H1 (cell line): ENCODE measurements at places on chromosomes 4 and X.
A peak's percentile ranks its signal among the peaks of the same experiment; 100 is the strongest.

DNA sequence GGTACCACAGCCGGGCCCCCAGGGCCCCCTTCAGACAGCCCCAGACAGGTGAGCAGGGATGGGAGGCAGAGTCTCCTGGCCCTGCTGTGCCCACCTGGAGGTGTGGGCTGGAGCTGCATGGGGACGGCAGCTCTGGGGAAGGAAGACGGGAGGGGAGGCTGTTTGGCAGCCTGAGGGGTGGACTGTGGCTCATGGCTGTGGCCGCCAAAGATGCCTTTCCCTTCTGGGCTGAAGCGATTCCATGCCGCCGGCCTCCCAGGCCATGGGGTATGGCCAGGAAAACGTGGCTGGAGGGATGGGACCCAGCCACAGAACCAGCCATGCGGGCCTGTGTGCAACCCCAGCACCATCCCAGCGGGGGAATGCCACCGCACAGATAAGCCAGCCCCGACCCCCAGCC lies 65.7 kb downstream of the FAM53A start:
- H3K27me3 ChIP-seq: no peaks in the 10 kb centered on the region
- H3K4me3 ChIP-seq: no peak overlapping the region
- no peak for DNase-seq
- no peaks in the 10 kb centered on the region for H3K4me1 ChIP-seq

- no peak for DNase-seq
- H3K36me3 ChIP-seq: no peaks in the 10 kb centered on the region
- H3K4me3 ChIP-seq: no peak overlapping the region
- H3K27me3 ChIP-seq: no peaks in the 10 kb centered on the region
These were observed 22.5 kb downstream of the CHIC2 start for GRCh38 chr4:54041933-54042332.

DNA sequence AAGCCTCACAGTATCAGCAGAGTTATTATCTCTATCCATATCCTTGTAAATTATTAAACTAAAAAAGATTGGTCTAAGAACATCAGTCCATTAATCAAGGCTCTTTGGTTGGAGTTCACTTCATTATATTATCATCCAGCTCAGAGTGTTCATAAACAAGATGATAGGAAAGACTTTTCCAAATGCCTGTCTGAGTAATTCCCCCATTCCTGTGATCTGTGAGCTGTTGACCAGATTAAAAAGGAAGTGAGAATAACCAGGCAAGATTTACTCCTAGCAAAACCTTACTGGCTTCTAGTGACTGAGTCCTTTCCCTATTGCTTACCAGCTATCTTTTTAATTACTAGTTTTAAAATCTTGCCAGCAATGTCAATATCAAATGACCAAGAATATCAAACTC lies 14.9 kb downstream of the PKD2 start:
- H3K27ac ChIP-seq: no peak overlapping the region
- H3K36me3 ChIP-seq: peaks cover 61% of the 10 kb centered on the region
- H3K27me3 ChIP-seq: no peaks in the 10 kb centered on the region
- DNase-seq: no peak
- H3K4me3 ChIP-seq: no peak overlapping the region
- no peaks in the 10 kb centered on the region for H3K4me1 ChIP-seq

GRCh38 chrX:42079968-42080367 lies 156.6 kb upstream of the CASK start:
- no peaks in the 10 kb centered on the region for H3K4me1 ChIP-seq
- no peaks in the 10 kb centered on the region for H3K27me3 ChIP-seq
- H3K36me3 ChIP-seq: no peaks in the 10 kb centered on the region

GRCh38 chr4:70743731-70744130 lies 22.0 kb downstream of the RUFY3 start:
- DNase-seq: no peak
- H3K4me1 ChIP-seq: peaks cover 3% of the 10 kb centered on the region; the same call in 1 of the 2 replicates

GRCh38 chrX:54288968-54289367 lies 68.9 kb downstream of the WNK3 start:
- no peak for DNase-seq
- peaks cover 3% of the 10 kb centered on the region; the same call in 1 of the 2 replicates for H3K36me3 ChIP-seq
- H3K27ac ChIP-seq: no peak overlapping the region
- H3K27me3 ChIP-seq: no peaks in the 10 kb centered on the region
- no peak overlapping the region for H3K4me3 ChIP-seq

DNA sequence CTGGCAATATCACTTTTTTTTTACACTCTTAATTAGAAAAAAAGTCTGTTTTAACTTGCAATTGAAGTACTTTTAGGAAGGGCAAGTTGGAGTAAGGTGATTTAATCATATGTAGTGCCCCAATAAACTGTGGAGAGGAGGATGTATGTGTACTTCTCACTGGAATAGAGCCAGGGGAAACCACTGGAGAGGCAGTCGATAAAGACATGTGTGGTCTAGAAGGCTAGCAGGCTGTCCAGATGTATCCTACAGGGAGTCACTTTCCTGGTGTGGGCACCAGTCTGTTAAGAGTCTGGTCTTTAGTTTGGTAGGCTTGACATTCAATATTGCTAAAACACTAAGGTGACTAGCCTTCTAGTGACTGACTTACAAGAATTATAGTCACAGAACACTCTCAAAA lies 9.6 kb upstream of the SGMS2 start:
- DNase-seq: no peak
- no peaks in the 10 kb centered on the region for H3K4me1 ChIP-seq
- H3K4me3 ChIP-seq: no peak overlapping the region
- no peak overlapping the region for H3K27ac ChIP-seq

DNA sequence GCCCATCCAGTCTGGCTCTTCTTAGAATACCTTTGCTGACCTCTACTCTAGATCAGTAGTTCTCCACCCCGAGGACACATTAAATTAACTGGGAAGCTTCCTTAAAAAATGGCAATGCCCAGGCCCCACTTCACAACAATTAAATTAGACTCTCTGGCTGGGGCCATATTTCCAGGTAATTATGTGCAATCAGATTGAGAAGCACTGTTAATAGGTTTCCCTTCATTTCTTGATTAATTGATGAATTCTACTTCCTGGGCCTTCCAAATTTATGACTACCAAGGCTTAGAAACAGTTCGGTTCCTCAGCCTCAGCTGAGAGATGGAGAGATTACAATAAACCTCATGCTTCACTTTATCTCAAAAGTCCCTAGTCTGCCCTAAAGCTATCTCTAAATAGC lies 71.7 kb upstream of the LIMCH1 start:
- no peak for DNase-seq
- H3K27me3 ChIP-seq: no peaks in the 10 kb centered on the region
- H3K36me3 ChIP-seq: no peaks in the 10 kb centered on the region
- H3K27ac ChIP-seq: no peak overlapping the region
- no peak overlapping the region for H3K4me3 ChIP-seq

DNA sequence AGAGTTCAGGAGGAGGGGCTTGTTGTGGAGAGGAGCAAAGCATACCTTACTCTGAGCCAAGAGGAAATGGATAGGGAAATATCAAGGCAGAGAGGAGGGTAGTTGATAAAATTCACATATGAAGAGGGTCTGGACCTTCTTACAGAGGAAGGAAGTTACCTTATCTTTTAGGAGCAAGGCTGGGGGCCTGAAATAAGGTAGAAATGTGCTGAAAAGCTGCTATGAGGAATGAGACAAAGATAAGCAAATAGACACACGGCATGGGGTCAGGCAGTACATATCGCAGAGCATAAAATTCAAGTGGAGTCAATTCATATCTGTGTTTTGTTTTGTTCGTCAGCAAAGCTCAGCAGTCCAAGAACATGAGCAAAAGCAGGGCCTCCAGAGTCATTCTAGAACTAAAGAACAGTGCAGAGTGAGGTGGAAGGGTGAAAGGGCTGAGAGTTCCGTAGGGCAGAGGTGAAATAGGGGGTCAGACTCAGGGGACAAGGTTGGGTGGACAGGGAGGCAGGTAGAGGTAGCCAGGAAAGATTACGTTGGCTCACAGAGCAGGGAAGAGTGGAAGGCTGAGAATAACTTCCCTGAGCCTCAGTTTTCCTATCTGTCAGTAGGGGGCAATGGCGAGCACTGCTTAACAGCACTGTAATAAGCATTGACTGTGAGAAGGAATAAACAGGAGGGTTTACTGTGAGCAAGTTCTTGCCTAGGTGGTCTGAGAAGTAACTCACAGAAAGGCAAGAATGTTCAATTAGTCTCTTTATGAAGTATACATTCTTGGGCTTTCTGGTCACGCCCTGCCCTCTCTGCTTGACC lies 9.2 kb downstream of the VSIG4 start:
- no peak overlapping the region for H3K4me3 ChIP-seq
- no peaks in the 10 kb centered on the region for H3K4me1 ChIP-seq
- H3K36me3 ChIP-seq: no peaks in the 10 kb centered on the region
- DNase-seq: peak; percentile 43
- no peak overlapping the region for H3K27ac ChIP-seq
- H3K27me3 ChIP-seq: no peaks in the 10 kb centered on the region

DNA sequence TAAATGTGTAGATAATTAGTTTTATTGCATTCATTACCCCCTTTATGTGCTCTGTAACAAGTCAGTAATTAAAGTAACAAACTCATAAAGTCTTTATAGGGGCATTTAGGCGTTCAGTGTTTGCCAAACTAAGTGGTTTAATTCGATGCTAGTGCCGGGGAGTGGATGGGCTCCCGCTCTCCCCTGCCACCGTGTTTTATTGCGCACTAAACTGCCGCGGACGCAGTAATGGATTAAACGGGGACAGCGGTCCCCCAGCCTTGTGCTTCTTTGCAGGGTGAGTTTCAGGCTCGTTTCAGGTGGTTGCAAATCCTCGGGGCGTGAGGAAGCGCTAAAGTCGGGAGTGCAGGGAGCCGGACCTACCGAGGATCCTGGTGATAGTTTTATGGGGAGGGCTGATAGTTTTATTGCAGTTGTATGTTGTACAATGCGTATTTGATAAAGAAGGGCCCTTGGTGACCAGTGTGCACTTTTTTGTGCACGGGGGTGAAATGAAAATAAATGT lies 1.6 kb upstream of the PHOX2B start:
- DNase-seq: peak; percentile 50
- H3K4me1 ChIP-seq: peaks cover 25% of the 10 kb centered on the region
- H3K4me3 ChIP-seq: no peak overlapping the region
- H3K36me3 ChIP-seq: no peaks in the 10 kb centered on the region
- peaks cover 97% of the 10 kb centered on the region for H3K27me3 ChIP-seq

- no peaks in the 10 kb centered on the region for H3K4me1 ChIP-seq
- H3K27me3 ChIP-seq: no peaks in the 10 kb centered on the region
- no peak overlapping the region for H3K4me3 ChIP-seq
- no peak for DNase-seq
- no peak overlapping the region for H3K27ac ChIP-seq
These were observed 69.9 kb downstream of the COX7B2 start for GRCh38 chr4:46839128-46839527.

DNA sequence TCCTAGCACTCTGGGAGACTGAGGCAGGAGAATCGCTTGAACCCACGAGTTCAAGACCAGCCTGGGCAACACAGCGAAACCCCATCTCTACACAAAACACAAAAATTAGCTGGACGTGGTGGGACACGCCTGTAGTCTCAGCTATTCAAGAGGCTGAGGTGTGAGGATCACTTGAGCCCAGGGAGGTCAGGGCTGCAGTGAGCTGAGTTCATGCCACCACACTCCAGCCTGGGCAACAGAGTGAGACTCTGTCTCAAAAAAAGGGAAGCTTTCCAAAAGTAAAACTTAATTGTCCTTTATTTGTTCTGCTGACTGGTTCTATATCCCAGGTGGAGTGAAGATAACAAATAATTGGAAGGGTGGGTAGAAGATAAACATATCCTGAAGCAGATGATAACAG lies 45.6 kb downstream of the ABCG2 start:
- no peak overlapping the region for H3K27ac ChIP-seq
- H3K4me1 ChIP-seq: no peaks in the 10 kb centered on the region
- H3K4me3 ChIP-seq: no peak overlapping the region
- no peaks in the 10 kb centered on the region for H3K27me3 ChIP-seq
- no peaks in the 10 kb centered on the region for H3K36me3 ChIP-seq
